GM13976 (cell line): ENCODE measurements at places on chromosomes 7 and 10.

GRCh38 chr10:15715619-15716227 is 4.0 kb downstream of the ITGA8 start:
- DNase-seq = no peak

- no peak for DNase-seq
Observed at GRCh38 chr7:128922496-128923410, 12.2 kb upstream of the KCP start.

DNA sequence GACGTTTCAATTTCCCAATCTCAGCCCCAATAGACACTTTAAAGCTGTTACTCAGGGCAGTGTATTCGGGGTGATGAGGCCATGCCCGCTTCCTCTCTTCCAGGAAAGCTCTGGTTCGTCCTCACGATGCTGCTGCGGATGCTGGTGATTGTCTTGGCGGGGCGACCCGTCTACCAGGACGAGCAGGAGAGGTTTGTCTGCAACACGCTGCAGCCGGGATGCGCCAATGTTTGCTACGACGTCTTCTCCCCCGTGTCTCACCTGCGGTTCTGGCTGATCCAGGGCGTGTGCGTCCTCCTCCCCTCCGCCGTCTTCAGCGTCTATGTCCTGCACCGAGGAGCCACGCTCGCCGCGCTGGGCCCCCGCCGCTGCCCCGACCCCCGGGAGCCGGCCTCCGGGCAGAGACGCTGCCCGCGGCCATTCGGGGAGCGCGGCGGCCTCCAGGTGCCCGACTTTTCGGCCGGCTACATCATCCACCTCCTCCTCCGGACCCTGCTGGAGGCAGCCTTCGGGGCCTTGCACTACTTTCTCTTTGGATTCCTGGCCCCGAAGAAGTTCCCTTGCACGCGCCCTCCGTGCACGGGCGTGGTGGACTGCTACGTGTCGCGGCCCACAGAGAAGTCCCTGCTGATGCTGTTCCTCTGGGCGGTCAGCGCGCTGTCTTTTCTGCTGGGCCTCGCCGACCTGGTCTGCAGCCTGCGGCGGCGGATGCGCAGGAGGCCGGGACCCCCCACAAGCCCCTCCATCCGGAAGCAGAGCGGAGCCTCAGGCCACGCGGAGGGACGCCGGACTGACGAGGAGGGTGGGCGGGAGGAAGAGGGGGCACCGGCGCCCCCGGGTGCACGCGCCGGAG is 2.6 kb downstream of the GJD4 start:
- DNase-seq = peak; percentile 31

GRCh38 chr7:16795624-16796023 is 9.2 kb downstream of the AGR2 start:
- DNase-seq = no peak

DNA sequence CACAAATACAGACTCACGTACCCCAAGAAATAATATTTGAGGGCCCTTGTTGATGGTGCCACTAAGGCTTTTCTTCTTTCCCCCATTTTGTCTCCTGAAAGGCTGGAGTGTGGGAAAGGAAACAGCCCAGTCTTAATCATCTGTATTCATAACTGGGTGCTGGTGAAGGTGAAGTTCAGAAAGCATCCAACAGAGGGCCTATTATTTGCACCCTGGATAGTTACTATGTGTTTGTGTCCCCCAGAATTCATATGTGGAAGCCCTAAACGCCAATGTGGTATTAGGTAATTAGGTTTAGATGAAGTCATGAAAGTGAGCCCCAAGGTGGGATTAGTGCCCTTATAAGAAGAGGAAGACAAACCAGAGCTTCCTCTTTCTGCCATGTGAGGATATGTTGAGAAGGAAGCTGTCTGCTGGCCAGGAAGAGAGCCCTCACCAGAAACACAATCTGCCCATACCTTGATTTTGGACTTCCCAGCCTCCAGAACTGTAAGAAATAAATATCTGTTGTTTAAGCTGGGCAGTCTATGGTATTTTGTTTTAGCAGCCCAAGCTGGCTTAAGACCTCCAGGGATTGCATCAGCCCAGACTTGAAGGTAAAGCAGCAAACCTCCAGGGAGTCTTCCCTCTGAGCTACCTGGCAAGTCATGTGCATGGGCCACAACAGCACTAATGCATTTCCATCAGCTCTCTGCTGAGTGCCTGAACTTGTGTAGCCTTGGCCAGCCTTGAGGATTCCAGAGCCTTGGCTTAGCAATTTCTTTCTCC is 90.0 kb upstream of the ADRB1 start:
- no peak for DNase-seq

DNA sequence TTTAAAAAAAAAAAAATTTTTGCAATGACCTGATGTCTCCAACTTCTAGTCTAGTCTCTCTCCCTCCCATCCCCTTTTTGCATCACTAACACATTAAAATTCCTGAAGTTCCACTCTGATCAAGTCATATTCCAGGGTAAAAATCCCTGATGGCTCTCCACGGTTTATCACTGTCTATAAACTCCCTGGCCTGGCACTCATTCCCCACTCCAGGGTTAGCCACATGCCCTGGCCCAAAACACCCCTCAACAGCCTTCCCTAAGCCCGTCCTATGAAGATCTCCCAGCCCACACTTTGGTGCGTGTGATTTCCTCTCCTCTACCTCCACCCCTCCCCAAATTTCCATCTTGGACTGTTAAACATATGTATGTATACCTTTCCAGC is 125.4 kb downstream of the JAZF1 start:
- no peak for DNase-seq
